Tibial nerve (tissue), 4 donors: ENCODE measurements at places on chromosomes 3 and 15. TPM values are rescaled to one million over a fixed set of nuclear protein-coding genes. Genes with fewer than 3 reads are reported as not detected.
A peak's percentile ranks its signal among the peaks of the same experiment; 100 is the strongest.

The ATP13A3 gene
- 84.6 TPM for total RNA-seq

The EFHB gene
- total RNA-seq: 2.2 TPM

The TLR9 gene
- total RNA-seq: not detected

The IGSF11 gene
- 28.5 TPM for total RNA-seq

The OR5K2 gene
- not detected for total RNA-seq

The TMEM202 gene
- not detected for total RNA-seq

The CFAP20DC gene
- 1.3 TPM for total RNA-seq

The TMEM212 gene
- total RNA-seq: not detected

The TGM4 gene
- not detected for total RNA-seq

The FBLN2 gene
- 445 TPM for total RNA-seq

- H3K36me3 ChIP-seq: no peaks in the 10 kb centered on the region
- H3K27me3 ChIP-seq: no peaks in the 10 kb centered on the region
- H3K27ac ChIP-seq: no peak overlapping the region
- H3K4me3 ChIP-seq: no peak overlapping the region
- DNase-seq: no peak
Observed at GRCh38 chr3:159148466-159148865, 346.6 kb downstream of the MFSD1 start.

GRCh38 chr3:193833592-193833991 is 240.6 kb downstream of the OPA1 start:
- no peak overlapping the region for H3K27ac ChIP-seq
- no peaks in the 10 kb centered on the region for H3K36me3 ChIP-seq
- H3K4me3 ChIP-seq: no peak overlapping the region
- no peaks in the 10 kb centered on the region for H3K27me3 ChIP-seq
- H3K4me1 ChIP-seq: no peaks in the 10 kb centered on the region
- no peak for DNase-seq

DNA sequence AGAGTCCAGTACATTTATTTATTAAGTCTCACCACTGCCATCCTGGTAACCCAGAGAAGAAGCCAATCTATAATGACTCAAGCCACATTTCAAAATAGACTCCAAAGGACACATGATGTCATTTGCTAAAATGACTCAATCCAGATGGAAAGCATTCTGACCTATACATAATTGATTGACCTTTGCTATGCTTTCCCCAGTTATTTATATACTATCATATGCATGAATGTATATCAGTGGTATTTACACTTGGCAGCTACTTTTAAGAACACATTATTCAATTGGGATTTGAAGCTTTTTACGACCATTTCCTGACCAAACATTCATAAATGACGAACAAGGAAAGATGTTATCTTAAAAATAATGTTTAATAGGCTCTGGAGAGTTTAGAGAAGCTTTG is 297.2 kb downstream of the FHIT start:
- H3K4me1 ChIP-seq: no peaks in the 10 kb centered on the region
- H3K27ac ChIP-seq: no peak overlapping the region
- no peak for DNase-seq
- H3K4me3 ChIP-seq: no peak overlapping the region
- no peaks in the 10 kb centered on the region for H3K36me3 ChIP-seq
- no peaks in the 10 kb centered on the region for H3K27me3 ChIP-seq

DNA sequence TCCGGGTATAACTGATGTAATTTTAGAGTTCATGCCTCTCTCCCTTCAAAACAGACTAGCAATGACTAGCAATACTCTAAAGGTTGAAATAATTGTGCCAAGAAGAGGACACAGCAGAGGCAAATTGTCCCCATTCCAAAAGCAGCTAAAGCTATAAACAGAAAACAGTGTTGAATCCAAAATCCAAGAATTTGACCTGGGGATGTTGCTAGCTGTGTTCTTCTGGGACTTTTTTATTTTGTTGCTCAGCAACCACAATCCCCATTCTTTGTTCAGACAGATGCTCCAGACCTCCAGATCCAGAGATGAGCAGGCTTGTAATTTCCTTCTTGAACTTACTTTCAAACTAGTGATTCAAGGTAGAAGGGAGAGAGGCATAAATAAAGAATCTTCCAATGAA is 191.5 kb downstream of the FOXB1 start:
- no peak overlapping the region for H3K4me3 ChIP-seq
- H3K4me1 ChIP-seq: no peaks in the 10 kb centered on the region
- H3K27ac ChIP-seq: no peak overlapping the region

DNA sequence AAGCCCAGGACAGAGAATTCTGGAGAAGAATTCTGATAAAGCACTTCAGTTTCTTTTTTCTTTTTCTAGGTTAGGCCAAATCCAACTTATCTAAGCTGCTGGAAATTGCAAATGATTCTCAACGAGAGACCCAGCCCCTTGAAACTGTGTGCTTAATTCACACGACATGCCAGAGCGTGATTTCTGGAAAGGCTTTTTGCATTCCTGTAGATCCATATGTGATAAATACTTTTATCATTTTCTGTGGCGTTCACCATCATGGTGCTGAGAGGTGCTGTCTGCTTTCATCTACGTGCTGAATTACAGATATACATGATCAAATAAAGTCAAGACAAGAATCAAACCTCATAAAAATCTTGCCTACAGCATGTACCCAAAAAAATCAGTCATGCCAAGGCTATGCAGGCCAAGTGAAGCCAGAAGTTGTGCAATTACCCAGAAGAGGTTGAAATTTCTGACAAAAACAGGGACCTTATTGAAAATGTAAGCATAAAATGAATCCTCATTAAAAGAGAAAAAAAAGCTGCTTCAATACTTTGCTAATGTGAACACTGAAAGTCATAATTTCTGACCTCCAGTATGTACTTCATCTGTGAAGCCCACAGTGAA is 10.8 kb upstream of the MEF2A start:
- H3K36me3 ChIP-seq: no peaks in the 10 kb centered on the region
- no peaks in the 10 kb centered on the region for H3K27me3 ChIP-seq
- no peak overlapping the region for H3K27ac ChIP-seq
- no peaks in the 10 kb centered on the region for H3K4me1 ChIP-seq

DNA sequence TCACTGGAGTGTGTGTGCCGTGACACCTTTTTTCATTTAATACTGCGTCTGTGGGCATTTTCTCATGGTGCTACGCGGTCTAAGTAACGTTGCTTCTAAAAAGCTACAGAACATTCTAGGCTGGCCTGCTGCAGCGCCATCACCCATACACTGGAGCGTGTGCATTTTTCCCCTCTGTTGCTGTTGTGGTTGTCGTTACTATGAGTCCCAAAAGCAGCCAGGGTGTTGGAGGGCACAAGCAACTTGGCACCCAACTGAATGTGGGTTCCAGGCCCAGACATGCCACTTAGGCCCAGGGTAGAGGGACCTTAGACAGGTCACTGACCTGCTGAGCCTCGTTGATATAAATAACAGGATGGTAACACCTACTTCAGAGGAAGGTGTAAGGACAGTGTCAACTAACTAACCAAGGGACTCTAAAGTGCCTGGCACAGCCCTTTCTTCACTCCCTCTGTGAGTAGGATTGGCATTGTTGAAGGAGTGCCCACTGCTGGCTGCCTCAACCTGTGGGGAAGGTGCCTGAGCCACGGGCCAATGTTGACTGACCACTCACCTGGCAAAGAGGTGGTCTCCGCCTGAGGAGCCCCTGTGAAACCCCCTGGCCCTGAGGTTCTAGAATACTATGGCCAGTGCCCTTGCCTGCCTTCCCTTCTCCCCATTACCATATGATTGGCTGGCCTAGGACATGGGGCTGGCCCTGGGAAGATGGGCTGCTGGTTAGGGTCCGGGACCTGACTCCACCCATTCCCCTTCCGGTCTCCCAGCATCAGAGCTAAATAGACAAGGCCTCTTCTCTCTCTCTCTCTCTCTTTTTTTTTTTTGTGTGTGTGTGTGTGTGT is 3.5 kb downstream of the CSK start:
- no peaks in the 10 kb centered on the region for H3K27me3 ChIP-seq
- peaks cover 93% of the 10 kb centered on the region for H3K4me1 ChIP-seq
- H3K36me3 ChIP-seq: no peaks in the 10 kb centered on the region
- no peak for DNase-seq
- H3K27ac ChIP-seq: no peak overlapping the region
- no peak overlapping the region for H3K4me3 ChIP-seq

DNA sequence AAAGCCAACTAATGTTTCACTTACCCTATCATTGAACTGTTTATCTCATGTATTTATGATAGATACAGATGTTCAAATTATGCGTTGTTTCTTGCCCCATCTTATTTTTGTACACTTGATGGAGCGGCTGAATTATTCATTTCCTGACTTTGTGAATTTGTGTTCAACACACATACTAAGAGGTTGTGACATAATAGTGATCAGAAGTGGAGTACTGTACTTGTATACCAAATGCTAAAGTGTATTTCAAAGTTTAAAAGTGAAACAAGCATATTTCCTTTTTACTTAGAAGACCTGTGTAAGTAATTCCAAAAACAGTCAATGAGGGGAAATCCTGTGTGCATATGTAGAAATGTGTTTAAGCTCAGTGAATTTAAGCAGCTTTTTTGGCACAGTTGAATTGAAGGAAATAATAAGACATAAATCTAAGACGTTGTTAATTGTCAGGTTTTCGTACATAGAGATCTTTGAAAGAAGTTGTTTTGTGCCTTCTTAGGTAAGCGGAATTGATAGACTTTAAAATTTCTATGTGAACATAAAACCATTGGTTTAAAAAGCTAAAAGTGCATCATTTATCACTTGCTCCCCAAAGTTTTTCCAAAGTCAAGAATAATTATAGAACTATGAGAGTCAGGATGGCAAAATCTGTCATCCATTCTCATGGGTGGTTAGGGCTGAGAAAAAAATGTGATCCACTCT is 1.9 kb downstream of the NFKBIZ start:
- peak overlapping the region; percentile 100 for H3K27ac ChIP-seq
- peaks cover 10% of the 10 kb centered on the region for H3K36me3 ChIP-seq
- DNase-seq: no peak
- no peaks in the 10 kb centered on the region for H3K27me3 ChIP-seq
- peak overlapping the region; percentile 100 for H3K4me3 ChIP-seq

DNA sequence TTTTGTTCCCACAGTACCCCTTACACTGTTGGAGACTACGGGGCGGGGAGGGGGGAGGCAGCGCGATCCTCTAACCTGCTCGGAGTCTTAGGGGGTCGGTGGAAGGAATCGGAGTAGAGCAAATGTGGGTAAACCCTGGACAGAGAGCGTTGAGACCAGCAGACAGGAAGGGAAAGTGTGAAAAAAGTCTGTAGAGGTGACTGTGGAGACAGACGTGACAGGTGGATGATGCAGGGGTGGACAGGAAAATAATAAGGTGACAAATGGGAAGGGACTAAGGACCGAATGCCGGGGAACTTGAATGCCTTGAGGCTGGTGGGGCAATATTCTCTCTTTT is 424 bp downstream of the EAF2 start:
- no peak overlapping the region for H3K27ac ChIP-seq
- peak overlapping the region; percentile 77 for H3K4me3 ChIP-seq
- peaks cover 24% of the 10 kb centered on the region for H3K4me1 ChIP-seq
- H3K36me3 ChIP-seq: no peaks in the 10 kb centered on the region
- H3K27me3 ChIP-seq: no peaks in the 10 kb centered on the region

DNA sequence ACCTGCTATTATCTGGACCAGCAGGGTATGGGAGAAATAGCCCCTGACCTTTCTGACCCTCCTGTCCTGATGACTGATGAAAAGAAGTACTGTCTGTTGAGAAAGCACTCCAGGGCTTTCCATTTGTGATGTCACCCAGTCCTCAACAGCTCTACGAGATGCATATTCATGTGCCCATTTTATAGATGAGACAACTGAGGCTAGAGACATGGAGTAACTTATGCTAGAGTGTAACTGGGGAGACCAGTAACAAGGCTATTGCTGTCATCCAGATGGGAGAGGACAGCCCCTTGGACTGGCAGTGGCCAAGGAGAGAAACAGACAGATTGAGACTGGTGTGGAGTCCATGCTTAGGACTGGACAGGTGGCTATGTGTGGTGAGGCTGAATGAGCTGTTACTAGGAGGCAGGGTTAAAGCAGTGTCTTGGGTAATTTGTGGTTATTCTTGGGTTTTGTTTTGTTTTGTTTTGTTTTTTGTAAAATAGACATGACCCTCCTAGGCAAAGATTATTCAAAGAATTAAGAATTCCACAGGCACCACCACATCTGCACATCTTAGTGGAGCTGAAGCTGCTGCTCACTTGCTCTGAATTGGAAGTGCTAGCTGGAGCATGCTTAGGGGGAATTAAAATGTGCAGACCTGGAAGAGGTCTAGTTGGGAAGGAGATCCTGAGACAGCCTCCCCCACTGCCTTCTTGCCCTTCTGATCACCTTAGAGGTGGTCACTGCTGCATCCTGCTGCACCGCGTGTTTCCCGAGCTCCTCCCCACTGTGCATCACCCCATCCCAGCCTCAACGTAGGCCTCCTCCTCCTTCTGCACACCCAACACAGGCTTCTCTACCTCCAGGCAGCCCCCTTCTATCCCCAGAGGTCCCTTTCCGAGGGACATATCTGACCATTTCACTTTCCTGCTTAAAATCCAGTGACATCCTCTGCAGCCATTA is 8.4 kb downstream of the HRH1 start:
- no peak for DNase-seq
- H3K4me3 ChIP-seq: no peak overlapping the region
- H3K36me3 ChIP-seq: no peaks in the 10 kb centered on the region
- H3K27me3 ChIP-seq: no peaks in the 10 kb centered on the region

DNA sequence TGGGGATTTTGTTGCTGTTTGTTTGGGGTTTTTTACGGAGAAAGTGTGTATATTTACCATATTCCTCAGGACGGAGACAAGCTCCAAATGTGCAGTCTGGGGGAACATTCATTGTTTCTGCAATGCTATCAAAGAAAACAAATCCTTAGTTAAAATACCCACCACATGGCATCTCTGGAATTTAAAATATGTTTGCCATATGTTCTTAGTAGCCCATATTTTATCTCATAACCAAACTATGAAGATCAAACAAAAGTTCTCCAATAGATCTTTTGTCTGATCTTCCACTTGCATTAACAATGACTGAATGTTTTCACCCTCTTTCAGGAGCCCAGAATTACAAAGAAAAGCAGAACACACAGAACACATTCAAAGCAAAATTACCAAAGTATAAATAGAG is 35.3 kb downstream of the EFHB start:
- H3K27me3 ChIP-seq: no peaks in the 10 kb centered on the region
- no peak for DNase-seq
- no peak overlapping the region for H3K27ac ChIP-seq
- H3K4me3 ChIP-seq: no peak overlapping the region

- no peaks in the 10 kb centered on the region for H3K27me3 ChIP-seq
- DNase-seq: no peak
- no peaks in the 10 kb centered on the region for H3K36me3 ChIP-seq
- no peak overlapping the region for H3K4me3 ChIP-seq
- H3K27ac ChIP-seq: no peak overlapping the region
Observed at GRCh38 chr15:70558406-70559264, 204.7 kb downstream of the UACA start.

DNA sequence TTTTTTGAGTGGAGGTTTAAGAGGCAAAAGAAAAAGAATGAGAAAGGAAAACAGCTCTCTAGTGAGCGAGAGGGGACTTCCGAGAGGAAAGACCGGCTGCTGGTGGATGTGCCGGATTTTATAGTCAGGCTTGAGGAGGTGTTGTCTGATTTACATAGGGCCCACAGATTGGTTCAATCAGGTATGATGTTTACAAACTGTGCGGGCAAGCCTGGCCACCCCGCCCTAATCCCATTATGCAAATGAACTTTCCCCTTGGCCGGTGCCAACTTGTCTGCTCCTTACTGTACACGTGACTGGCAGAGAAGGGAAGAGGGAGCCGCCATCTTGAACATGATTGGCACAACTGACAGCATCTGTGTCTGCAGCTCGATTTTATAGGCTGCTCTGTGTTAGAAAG is 44.7 kb downstream of the FAM43A start:
- no peaks in the 10 kb centered on the region for H3K4me1 ChIP-seq
- no peaks in the 10 kb centered on the region for H3K27me3 ChIP-seq
- no peaks in the 10 kb centered on the region for H3K36me3 ChIP-seq
- H3K4me3 ChIP-seq: no peak overlapping the region
- H3K27ac ChIP-seq: no peak overlapping the region

- no peaks in the 10 kb centered on the region for H3K36me3 ChIP-seq
- no peak for DNase-seq
- peaks cover 8% of the 10 kb centered on the region for H3K27me3 ChIP-seq
- H3K4me3 ChIP-seq: peak within 1 kb of the TSS; percentile 52
- peak within 1 kb of the TSS; percentile 62 for H3K27ac ChIP-seq
Observed at GRCh38 chr3:197029511-197030167, at the start of gene MELTF. MELTF (minus strand) TSS chr3:197029817; CDS start chr3:197029702, 115 bp downstream.
